NCI-H526 treated with DMSO at 0.1 percent for 48 hours (cell line): ENCODE measurements at places on chromosomes 5 and 9.

GRCh38 chr9:123322273-123323195 is 33.5 kb upstream of the CRB2 start:
- no peak for DNase-seq

DNA sequence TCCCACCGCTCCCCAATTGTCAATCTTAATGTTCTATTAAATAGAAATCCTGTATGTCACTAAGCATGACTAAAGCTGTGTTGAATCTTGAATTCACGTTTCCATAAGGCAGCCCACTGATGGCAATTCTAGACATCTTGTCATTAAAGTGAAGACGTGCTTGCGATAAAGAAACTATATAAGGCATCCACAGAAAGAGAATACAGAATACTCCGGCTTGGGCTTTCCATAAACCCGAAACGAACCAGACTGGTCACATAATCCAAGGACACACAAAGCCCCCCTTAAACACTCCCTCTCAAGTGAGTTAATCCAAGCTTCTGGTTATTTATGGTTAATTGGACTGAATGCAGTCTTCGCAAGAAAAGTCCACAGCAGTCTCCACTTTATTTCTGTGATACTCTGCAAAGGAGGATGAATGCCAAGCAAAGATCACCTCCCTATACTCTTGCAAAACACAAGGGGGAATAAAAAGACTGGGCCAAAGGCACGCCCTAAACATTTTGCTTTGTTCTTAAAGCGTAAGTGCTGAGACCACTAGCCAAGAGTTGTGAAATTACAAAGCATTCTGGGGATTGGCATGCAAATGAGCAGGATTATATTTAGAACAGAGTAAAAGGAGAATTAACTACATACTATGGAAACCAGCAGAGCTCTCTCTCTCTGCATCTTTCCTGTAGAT is 54.7 kb downstream of the DPYSL3 start:
- peak; percentile 75 for DNase-seq

GRCh38 chr9:131013771-131014676 is 5.0 kb downstream of the LAMC3 start:
- DNase-seq = no peak

DNA sequence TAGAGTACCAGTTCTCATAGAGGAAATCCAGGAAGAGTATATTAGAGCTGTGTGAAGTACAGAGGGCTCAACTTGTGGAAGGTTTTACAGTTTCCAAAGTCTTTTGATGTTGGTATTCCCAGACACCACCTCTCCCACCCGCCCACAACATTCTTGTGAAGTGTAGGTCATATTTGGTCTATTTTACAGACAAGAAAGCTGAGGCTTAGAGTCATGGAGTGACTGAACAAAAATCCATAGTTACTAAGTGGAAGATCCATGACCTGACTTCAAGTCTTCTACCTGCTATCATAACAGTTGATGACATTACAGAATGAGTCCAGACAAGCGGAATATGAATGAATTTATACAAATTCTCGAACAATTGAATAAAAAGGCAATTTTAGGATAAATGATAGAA is 187.1 kb upstream of the RPS23 start:
- DNase-seq = no peak

- no peak for DNase-seq
Observed at GRCh38 chr5:92470770-92471169, 1087.7 kb upstream of the ARRDC3 start.

- no peak for DNase-seq
Observed at GRCh38 chr5:155485386-155485785, 471.8 kb downstream of the KIF4B start.

DNA sequence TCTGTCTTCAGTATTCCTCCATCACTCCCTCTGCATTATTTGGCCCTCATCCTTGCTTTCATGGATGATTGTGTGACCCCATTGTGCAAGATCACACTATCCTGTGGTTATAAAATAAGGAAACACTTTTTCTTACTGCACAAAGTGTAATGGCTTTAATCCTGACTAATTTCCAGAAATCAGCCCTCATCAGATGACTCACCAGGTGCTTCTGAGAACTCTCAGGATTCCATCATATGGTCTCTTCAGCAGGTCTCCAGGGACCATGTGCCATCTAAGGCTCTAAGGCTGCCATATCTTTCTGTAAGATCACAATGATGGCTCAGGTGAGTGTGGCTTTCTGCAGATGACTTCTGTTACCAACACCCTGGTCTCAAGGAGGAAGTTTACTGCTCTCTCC is 27.3 kb upstream of the FER start:
- no peak for DNase-seq

- DNase-seq = peak; percentile 22
Observed at GRCh38 chr9:137028263-137029057, 423 bp upstream of the ABCA2 start.

GRCh38 chr5:153895266-153895665 is 143.4 kb downstream of the FAM114A2 start:
- no peak for DNase-seq

DNA sequence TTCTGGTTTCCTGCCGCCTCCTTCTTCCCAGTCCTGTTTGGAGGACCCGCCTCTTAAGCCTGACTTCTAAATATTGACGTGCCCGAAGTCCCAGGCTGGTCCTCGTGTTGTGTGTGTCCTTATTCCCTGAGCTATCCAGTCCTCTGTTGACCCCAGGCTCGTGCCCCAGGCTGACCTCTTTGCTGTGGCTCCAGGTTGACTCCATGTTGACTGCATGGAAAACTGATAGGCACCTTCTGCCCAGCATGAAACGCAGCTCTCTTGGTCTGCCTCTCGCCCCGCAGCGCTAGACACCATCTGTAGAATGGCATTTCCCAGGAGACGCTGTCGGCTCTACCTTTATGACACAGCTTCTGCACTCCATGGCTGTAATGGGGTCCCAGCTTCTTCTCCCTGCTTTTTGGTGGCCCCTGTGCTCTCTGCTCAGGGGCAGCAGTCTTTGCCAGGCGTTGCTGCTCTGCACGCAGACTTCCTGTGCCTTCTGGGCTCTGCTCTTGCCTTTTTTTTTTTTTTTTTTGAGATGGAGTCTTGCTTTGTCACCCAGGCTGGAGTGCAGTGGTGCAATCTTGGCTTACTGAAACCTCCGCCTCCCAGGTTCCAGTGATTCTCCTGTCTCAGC is 28.4 kb downstream of the EHMT1 start:
- DNase-seq = no peak

DNA sequence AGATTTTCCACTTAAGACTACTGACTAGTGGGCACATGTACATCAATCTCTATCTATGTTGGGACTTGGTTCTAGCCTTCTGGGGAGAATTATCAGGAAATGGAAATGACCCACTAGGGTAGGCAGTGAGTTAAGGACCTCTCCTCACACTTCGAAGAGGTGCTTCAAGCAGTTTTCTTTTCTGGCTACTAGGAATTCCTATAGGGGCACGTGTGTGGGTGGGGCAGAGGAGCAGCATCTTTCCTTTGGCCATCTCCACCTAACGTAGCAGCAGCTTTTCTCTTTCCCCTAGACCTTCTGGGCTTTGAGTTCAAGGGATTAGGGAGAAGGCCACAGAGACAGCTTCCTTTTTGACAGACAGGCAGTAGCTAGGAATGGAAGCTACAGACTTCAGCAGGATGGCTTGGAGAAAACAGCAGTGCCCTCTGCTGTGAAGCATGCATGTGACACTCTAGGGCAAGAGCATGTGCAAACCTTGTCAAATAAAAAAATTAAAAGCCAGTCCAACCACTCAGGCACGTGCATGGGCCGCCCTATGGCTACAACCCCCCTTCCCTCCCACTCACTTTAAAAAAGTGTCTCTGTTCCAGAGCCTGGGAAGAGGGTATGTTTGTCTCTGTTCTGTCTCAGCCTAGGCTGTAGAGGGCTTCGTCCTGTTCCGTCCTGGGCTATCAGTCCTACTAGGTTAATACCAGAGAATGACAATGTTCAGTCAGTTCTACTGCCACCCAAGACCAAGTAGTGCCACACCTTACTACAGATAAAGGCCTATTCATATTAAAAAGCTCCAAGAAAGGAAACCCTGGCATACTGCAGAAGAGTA is 8.7 kb upstream of the GFRA3 start:
- no peak for DNase-seq

GRCh38 chr9:15305470-15305869 is 1.5 kb downstream of the TTC39B start:
- no peak for DNase-seq

DNA sequence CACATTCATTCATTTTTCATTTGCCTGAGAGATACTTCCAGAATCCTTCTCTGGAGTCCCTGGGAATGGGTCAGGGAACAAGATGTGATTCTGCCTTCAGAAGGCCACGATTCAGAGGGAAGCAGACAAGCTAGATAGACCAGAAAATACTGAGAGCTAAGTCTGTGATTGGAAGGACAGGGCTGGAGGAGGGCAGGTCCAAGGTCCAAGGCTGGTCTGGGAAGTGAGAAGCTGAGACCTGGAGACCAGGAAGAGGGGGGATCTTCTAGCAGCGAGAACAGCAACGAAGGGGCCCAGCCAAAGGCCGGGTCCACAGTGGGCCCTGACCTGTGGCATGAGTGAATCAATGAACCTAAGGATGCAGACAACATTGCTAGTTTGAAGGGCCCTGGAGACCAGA is 4.1 kb upstream of the IER5L start:
- DNase-seq = no peak

DNA sequence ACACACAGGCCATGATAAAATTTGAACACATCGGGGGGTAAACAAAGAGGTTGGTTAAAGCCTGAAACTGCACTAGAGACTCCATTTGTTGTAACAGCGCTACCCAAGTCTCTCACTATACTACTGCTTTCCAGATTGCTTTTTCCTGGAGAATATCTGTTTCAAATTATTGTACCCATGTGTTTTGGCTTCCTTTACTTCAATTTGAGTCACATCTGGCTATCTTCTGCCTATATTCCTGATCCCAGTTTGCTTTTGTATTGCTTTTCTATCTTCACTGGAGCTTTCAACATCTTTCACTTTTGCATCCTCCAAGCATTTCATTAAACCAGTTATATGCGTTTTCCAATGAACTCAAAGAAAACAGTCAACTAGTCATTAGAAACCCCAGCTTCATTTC is 404.7 kb downstream of the MLLT3 start:
- no peak for DNase-seq

- no peak for DNase-seq
Observed at GRCh38 chr9:121038362-121038761, 11.7 kb downstream of the C5 start.

DNA sequence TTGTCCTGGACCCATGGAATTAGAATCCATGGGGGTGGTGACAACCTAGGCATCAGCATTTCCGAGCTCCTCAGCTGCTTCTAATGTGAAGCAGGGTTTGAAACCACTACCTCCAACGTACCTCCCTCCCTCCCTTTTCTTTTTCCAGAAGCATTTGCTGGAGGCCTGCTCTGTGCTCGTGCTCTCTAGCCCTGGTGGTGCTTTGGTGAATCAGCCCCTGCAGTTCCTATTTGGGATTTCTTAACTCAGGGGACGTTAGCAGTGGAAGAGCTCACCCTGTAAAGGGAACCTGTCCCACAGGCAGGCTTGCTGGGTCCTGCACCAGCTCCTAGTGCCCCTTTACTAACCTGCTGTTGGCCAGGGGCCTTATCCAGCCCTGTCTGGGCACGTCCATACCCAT is 55.0 kb downstream of the NSG2 start:
- no peak for DNase-seq

DNA sequence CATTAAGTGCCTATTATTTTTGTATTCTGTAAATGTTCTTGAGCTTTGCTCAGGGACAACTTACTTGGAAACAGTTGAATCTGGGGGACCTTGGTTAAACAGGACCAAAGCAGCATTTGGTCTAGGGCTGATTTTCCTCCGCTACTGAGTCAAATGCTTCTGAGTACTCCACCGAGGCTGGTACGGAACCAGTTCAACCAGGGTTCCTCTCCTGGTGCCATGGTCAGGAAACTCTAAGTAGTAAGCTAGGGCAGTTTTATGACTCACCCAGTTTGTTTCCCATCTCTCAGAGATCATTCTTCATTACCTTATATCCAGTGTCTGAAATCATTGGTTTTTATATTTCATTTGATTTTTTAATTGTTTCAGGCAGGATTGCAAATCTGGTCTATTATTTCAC is 111.9 kb upstream of the TNFAIP8 start:
- DNase-seq = peak; percentile 29

DNA sequence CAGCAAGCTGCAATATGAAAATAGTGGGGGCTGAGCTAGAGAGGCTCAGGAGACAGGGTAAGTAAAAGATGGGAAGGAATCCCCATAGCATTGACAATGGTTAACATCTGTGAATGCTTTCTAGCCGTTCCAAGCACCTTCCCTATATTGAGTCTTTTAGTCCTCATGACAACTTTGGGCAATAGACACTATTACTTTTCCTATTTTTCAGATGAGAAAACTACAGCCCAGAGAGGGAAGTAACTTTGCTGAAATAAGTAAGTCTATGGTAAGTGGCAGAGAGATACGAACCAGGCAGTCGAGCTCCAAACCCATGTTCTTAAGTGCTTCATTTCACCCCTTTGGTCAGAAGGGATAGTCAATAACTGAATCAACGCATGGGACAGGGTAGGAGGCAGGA is 94.5 kb downstream of the COL23A1 start:
- no peak for DNase-seq

DNA sequence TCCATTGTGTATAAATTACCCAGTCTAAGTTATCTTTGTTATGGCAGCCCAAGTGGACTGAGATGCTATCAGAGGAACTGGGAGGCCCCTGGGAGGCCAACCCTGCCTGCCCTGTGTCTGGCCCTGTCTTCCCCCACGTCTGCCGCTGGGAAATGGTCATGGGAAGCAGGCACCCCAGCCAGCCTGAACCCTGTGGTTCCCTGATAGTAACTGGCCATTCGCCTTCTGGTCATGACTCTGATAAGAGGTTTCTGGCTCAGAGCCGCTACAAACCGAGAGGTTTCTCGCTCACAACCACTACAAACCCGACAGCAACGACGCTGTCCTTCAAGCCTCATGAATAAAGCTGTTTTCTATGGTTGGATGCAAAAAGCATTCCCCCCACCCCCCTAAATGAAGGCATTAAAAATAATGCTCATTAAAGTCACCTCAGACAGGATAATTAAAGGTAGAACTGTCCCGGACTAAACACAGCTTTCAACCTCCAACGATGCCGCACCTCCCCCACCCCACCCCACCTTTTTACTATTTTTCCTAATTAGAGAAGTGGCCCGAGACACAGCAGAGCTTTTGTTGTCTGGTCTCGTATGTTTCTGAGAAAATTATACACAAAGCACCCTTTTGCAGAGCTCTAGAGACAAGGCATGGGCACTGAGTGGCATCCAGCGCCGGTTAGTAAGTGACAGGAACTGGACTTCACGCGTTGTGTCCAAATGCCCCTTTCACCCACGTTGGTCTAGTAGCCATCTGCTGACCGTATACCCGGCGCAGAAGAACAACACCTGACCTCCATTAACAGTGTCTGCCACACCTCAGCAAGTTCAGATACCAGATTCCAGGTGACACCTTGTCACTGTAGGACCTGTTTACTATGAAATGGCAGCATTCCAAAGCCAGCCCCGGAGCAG is 140.8 kb downstream of the COL23A1 start:
- DNase-seq = no peak

- no peak for DNase-seq
Observed at GRCh38 chr9:39588500-39589137, 233.2 kb downstream of the SPATA31A1 start.

DNA sequence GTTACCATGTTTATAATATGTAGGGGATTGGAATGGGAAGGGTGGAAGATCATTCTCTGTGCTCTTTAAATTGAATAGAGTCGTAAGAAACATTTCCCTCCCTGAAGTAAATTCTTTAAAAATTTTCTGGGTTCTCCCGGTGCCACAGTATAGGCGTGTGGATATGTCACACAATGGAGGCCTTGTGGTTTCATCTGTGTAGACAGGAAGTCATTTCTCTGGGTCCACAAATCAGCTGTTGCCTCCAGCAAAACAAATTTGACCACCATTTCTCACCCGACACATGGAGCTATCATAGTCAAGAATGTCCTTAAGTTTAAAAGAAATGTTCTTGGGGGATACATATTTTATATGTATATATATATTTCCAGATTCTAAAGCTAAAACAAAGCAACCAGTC is 17.4 kb downstream of the CEP78 start:
- DNase-seq = no peak
